ENCODE measurements at places on chromosomes 11 and 22.

DNA sequence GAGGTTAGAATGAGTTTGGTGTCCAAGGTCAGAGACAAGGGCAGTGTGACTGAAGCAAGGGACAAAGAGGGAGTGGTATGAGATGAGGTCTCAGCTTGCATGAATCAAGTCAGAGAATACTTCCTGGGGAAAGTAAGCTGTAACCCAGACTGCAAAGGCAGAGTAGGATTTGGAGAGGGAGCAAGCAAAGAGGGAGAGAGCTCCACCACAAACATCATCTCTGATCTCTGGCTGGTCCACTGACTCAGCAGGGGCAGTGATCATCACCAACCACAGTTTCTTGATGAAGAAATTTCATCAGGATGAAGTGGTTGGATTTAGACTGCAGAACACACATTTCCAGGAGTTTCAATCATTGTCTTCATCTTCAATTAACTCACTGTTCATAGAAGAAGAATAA lies 54.9 kb upstream of the HMGXB4 start:
- DNase-seq: no peak

GRCh38 chr11:47578524-47579494 lies at the start of the genes KBTBD4 and NDUFS3:
TSS of gene KBTBD4 (minus strand) at chr11:47578970. CDS start at chr11:47578951, 19 bp downstream.
TSS of gene NDUFS3 (plus strand) at chr11:47579074. CDS start at chr11:47579092, 18 bp downstream.
- peak; percentile 81 for DNase-seq

DNA sequence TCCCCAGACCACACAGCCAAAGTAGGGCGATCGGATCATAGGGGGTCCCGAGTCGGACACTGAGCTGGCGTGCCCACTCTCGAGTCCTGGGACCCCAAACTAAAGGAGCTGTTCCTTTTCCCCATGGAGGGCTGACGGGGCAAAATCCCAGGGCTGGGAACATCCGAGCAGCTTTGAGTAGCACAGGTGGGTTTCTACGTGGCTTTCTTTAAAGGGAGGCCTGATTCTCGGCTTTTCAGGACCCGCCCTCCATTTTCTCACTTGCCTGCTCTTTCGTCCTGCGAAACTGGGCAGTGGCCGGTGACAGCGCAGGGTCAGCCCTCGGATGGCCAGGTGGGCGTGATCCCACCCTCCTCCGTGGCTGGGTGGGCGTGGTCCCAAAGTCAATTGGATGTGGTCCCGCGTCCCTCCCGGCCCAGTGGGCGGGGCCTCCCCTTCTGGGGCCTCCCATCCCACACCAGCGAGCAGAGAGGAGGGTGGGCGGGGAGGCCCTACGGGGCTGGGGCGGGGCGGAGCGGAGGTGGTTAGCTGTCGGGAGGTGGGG lies 17.5 kb upstream of the TXNRD2 start:
- no peak for DNase-seq

- DNase-seq: no peak
Observed at GRCh38 chr22:50710886-50711285, 27.1 kb upstream of the ACR start.

GRCh38 chr11:11814614-11815452 lies 26.9 kb upstream of the USP47 start:
- no peak for DNase-seq

- no peak for DNase-seq
Observed at GRCh38 chr11:3764266-3764665, 33.1 kb downstream of the NUP98 start.

- DNase-seq: no peak
Observed at GRCh38 chr11:77040401-77040777, 6.2 kb downstream of the B3GNT6 start.

DNA sequence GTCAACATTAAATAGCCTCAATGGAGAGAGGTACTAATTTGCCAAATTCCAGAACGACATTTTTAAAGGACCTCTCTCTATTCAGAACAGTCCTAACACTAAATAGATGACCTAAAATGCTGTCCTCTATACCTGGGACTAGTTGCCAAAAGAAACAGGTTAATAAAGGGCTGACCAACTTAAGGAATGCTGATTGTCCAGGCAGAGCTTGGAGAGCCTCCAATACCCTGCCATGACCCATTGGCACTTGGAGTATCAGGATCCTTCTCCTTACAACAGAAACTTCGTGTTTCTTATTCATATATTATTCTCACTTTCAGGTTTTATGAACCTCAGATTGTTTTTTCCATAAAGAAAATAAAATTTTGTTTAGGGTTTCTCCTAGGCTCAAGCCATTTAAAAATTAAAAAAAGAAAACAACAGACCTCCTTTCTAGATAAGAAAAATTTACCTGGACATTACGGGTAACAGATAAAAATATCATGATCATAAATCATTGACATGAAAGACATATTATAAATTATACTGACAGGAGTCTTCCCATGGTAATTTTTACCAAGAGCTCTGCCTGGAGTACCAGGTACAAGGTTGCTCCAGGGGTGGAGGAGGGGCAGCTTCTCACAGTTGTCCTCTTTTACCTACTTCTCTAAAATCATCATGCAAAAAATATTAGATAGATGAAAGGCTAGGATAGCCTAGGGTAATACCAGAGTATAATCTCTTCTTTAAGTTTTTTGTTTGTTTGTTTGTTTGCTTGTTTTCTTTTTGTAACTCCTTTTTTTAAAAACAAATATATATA lies 2.0 kb downstream of the LRRC4C start:
- DNase-seq: no peak

DNA sequence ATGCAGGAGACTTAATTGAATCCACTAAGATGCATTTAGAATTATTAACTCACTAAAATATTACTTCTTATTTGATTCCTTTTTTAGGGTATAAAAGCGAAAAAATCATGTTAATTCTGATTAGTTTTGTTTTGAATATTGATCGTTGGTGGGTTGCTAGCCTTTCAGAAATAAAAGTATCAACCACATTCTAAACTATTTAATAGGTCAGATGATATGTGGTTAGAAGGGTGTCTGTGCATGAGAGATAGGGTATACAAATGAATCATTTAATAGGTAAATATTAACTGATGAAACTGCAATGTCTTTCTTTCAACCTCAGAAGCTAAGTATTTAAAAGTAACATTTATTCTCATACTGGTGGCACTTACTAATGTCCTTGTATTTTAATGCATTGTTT lies 515.1 kb downstream of the CNTN5 start:
- DNase-seq: no peak

DNA sequence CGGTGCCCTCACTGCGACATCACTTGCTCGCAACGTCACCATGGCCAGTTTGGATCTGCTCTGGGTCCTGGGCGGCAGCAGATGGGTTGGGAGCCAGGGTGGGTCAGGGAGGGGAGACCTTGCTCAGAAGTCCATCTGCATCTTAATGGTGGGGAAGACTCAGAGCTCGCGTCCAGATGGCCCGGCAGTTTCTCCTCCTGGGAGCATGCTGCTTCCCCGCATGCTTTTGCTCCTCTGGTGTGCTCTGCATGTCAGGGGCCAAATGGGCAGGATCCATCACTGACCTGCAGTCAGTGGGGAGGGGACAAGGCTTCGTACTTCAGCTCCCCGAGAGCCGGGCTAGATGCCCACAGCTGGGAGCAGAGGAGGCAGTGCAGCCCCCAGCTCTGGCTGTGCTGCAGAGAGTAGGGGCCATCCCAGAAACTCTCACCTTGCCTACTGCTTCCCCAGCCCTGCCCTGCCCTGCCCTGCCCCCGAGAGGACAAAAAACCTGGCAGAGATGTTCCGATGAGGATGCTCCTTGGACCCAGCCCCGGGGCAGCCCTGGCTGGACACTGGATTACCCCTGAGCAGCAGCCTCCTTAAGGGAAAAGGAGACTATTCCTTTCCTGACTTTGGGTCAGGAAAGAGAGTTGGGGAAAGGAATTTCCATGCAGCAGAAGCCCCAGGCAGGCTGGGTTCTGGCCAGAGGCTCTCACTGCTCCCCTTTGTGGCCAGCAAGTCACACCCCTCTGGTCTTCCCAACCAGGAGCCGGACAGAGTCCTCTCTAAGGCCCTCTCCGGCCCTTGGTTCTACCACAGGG lies 149.9 kb downstream of the PKNOX2 start:
- DNase-seq: no peak

GRCh38 chr11:14645985-14646900 lies 2.6 kb downstream of the PDE3B start:
- DNase-seq: no peak

- DNase-seq: no peak
Observed at GRCh38 chr11:74504100-74504691, 10.7 kb upstream of the LIPT2 start.

DNA sequence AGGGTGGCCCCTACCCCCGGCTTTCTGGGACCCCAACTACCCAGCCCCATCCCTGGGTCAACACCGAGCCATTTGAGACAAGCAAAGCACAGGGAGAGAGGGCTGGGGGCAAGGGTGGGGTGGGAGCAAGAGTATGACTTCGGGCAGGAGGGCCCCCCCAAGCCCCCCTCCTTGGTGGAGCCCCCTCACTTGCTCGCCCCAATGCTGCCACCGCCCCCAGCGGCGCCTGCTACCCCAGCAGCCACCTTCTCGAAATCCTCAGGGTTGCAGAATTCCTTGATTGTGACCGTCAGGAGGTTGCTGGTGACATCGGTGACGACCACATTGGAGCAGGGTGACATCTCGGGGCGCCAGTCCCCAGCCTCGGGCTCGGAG lies 6.0 kb downstream of the CBX6 start:
- no peak for DNase-seq

DNA sequence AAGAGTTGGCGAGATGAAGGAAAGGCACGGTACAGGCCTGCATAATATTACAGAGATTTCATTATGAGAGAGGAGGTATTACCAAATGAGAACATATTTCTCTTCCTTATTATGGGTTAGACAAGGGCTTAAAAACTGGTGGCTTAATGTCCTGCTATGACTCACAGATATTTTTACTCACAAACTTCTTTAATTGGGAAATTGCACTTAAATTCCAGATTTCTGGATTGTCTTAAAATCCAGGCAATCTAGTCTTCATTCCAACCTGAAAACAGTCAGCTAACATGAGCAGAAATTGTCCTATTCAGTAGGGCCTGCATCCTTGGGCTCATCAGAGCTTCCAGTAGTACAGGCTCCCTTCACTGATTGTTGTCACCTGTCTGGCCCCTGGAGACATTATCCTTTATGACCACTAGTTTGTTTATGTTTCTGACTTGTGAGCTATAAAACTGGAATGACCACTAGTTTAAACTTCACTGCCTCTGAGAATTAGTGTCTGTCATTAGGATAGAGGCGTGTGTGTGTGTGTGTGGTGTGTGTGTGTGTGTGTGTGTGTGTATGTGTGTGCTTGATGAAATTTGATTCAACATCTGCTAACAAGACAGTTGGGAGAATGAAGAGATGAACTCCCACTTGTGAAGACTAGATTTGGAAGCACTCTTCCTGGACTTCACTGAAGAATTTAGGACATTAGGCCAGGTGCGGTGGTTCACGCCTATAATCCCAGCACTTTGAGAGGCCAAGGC lies 25.1 kb downstream of the DBX1 start:
- DNase-seq: no peak

DNA sequence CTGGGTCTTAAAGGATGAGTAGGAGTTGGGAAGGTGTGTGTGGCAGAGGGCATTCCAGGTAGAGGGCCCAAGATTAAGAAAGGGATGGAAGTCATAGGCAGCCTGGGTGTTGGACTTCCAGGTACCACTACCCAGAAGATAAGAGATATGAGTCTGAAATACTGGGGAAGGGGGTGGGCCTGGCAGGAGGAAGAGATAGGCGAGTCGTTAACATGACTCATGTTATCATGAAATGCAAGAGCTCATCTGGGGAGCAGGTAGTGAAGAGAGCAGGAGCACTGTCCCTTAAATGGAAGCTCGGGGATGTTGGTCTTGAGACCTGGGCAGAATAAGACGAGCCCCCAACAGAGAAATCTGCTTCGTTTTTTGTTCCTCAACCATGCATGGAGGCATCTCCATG lies 10.2 kb downstream of the ZC3H7B start:
- DNase-seq: no peak

GRCh38 chr22:24145446-24146193 lies 35.7 kb upstream of the SUSD2 start:
- no peak for DNase-seq

DNA sequence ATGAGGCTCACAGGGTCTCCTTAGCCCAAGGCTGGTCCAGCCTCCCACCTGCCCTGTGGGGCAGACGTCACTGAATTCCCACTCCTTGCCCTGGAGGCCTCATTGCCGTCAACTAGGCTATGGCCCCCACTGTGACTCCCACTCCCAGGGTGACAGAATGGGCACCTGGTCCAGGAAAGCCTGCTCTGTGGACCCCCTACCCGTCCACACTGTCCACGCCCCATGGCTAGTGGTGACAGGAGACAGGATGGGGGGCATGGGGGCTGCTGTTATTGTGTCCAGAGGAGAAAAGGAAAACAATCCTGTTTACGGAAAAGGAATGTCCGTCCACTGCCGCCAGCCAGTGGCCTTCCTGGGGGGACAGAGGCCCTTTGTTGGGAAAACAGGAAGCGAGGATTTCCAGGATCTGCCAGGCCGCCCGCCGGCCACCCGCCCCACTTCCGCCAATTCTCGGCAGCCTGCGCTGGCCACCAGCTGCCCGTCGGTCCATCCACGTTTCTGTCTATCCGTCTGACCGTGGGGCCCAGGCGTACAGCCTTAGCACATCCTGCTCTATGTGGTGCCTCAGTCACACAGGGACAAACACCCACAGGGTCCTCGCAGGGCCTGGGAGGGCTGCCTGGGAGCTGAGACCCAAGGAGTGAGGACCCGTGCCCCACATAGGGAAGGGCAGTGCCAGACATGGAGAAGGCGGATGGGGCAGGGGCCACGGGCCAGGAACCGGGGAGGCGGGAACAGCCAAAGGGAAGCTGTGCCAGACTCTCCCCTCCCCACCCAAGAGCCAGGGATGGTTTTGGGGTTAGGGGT lies 19.5 kb downstream of the CRELD2 start:
- no peak for DNase-seq

DNA sequence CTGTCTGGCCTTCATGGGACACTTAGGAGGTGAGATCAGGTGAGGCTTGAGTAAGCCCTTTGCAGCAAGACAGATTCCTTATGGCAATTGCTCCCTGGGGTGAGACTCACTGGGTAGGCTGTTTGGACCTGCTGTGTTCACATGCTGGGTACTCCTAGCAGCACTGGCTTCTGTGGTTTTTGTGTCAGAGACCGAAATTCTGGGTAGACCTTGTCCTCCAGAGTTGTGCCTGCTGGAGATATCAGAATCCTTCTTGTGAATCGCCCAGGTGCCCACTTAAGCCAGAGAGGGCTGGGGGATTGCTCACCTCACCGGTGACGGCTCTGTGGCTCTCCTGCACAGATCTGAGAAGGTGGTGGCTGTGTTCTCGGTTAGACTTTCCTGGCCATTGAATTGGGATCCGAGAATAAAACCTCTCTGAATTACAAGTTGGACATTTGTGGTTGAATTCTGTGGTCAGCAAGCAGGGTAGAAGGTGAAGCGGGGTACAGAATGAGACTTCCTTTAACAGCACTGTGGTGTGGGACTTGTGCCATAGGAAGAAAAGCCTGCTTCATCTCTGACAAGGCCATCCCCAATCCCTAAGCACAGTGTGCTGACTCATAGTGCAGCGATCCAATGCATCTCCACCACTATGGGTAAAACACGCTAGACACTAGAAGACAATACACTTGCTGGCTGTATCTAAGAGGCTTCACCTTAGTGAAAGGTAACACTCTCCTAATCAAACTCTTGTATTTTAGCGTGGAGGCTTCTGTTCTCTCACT lies 52.5 kb upstream of the TTC12 start:
- no peak for DNase-seq

DNA sequence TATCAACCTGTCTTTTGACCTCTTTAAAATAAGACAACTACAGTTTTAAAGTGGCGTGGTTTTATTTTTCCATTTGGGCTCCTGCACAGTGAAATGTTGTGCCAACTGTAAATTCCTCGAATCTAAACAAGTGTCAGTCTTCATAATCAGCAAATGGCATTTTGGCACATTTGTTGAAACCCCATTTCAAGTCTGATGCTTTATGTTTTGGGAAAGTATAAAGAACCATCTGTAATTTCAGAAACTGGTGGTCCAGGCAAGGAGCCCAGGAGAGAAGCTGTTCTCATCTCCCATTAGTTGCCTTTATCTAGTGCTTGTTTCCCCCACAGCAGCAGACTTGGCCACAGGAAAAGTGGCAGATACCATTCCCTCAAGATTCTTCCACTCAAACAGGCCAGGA lies 32.7 kb downstream of the VWA5A start:
- no peak for DNase-seq
